Stimulated activated CD8-positive, alpha-beta memory T cell treated with anti-CD3 and anti-CD28 coated beads, Interleukin-12 subunit alpha, Interleukin-12 subunit beta, amount 100 ng/mL, for 1 hour (primary cell): ENCODE measurements at places on chromosomes 1 and 21.

GRCh38 chr1:197304638-197305200 lies 36.7 kb downstream of the CRB1 start:
- DNase-seq: no peak

GRCh38 chr1:201650623-201650933 lies 111.7 kb downstream of the NAV1 start:
- DNase-seq: no peak

GRCh38 chr1:34276606-34277005 lies 99.9 kb downstream of the C1orf94 start:
- no peak for DNase-seq

- DNase-seq: no peak
These were observed 1.2 kb downstream of the SARS1 start for GRCh38 chr1:109214695-109215623.

DNA sequence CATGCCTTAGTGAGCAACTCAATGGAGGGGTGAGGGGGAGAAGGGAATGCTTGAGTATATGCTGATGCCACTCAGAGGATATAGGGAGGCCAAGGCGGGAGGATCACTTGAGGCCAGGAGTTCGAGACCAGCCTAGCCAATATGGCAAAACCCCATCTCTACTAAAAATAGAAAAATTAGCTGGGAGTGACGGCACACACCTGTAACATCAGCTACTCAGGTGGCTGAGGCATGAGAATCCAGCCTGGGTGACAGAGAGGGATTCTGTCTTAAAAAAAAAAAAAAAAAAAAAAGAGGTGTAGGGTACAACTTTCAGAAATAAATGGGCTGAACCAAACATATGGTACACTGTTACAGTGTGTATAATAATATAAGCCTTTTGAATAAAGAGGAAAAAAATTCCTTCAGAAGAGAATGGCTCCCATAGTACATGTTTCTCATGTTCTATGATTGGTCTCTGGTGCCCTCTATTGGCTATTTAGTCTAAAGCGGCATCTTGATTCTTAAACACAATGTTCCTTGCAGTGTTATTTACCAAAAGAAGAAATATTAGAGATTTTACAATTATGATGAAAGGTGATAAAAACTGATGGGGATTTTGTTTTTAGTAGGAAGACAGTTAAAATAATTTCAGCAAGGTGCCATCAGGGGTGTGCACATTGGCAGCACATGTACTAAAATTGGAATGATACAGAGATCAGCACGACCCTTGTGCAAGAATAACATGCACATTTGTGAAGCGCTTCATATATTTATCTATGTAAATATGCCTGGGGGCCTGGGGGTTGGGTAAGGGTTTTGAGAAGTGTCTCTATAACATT lies 109.8 kb downstream of the PATJ start:
- DNase-seq: no peak

- DNase-seq: no peak
These were observed 30.8 kb downstream of the TFAP2E start for GRCh38 chr1:35603941-35604340.

DNA sequence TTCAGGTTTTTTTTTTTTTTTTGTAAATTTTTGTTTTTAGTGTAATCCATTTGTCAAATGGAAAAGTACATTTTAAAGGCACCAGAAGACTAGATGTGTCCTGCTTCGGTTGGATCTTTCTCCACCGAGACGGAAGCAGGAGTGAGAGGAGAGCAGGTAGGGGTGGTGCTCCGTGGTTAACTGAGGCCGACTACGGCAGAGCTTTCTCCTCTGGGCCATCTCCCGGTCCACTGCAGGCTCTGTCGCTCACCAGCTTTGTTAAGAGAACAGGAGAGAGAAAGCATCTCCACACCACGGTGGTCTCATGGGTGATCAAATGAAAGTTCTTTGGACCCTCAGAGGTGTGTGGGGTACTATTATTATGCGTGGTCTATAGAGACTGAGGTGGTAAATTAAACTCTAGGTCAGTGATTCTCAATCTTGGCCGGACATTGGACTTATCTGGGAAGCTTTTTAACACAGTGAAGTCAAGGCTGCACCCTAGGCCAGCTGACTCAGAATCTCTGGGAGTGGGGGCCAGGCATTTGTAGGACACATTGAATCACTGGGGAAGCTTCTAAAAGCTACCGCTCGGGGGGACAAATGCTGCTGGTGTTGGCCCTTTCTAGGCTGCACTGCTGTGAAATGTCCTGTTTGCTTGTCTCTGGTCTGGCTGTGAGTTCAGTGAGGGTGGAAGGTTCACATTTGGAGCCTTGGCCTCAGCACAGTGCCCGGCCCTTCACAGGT lies 25.0 kb downstream of the ABCA4 start:
- DNase-seq: no peak

GRCh38 chr1:118925651-118926050 lies 62.5 kb downstream of the TBX15 start:
- DNase-seq: no peak

DNA sequence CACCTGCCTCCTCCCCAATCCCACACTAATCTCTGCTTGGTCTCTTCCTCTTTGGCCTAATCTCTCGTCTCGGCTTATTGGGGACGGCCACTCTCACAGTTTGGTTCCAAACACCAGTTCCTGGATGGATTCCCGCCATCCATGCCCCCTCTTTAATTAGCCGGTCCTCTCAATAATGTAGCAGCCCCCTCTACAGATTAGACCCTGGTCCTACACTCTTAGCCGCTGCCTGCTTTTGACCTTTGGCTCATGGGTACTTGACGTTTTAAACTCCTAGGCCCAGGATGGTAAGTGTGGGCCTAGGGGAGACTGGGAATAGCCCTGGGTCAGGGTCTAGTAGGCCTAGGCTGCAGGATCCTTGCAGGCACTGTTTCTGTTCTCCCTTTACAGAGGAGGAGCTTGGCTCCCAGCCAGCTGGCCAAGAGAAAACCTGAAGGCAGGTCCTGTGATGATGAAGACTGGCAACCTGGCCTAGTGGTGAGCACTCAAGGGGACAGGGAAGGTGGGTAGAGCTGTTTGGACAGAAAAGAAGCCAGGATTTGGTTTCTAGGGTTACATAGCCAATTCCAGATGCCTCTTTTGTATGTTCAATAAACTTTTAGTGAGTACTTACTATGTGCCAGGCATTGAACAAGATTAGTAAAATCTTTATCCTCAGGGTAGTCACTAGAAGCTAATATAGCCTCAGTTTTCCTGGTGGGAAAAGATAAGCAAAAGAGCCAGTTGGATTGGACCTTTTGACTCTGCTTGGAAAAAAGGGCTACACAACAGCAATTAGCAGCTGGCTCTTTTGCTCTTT lies 758 bp downstream of the RAD54L start:
- no peak for DNase-seq

GRCh38 chr21:34298534-34299167 lies 65.2 kb upstream of the KCNE2 start:
- DNase-seq: no peak

GRCh38 chr1:58346036-58346355 lies 200.5 kb downstream of the OMA1 start:
- DNase-seq: no peak

GRCh38 chr1:178633056-178633455 lies 92.0 kb upstream of the RALGPS2 start:
- DNase-seq: no peak

DNA sequence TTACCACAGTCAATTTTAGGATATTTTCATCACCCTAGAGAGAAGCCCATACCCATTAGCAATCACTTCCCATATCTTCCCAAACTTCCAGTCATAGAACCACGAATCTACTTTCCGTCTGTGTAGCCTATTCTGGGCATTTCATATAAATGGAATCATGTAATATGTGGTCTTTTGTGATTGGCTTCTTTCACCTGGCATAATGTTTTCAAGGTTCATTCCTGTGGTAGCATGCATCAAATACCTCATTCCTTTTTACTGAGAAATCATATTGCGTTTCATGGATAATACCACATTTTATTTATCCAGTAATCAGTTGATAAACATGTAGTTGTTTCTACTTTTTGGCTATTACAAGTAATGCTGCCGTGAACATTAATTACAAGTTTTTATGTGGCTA lies 21.5 kb downstream of the DESI2 start:
- no peak for DNase-seq

DNA sequence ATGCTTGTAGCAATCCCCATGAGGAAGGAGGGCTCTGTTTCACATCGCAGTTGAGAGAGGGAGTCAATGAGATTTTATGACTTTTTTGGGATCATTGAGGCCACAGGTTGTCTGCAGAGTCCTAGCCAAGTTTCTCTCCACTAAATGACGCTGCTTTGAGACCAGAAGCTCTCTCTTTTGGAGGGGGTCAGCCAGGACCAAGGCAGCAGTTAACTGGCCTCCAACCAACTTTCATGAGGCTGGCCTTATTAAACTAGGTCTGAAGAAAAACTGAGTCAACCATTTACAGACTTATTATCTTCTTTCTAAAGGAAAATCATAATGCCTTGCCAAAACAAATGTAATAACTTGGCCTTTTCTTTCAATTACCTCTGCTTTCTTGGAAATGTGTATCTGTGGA lies 8.6 kb downstream of the WLS start:
- DNase-seq: no peak

DNA sequence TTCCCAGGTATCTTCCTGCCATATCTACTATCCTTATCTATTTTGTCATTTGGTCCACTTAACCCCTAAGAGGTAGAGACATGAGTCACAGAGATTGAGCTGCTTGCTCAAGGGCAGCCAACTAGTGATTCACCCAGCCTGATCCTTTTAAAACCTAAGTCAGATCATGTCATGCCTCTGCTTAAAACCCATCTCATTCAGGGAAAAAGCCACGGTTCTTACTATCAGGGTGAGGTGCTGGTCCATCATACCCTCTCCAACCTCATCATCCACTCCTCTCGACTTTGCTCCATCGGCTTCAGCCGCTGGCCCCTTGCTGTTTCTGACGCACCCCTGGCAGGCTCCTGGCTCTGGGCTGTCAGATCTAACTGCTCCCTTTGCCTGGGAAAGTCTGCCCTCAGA lies 14.4 kb upstream of the PPP1R15B start:
- DNase-seq: no peak

- no peak for DNase-seq
These were observed 127.8 kb downstream of the RGS7 start for GRCh38 chr1:241229216-241229615.

- DNase-seq: no peak
These were observed 10.0 kb downstream of the ITLN1 start for GRCh38 chr1:160874935-160875334.

- peak; percentile 45 for DNase-seq
These were observed 823 bp upstream of the SYF2 start for GRCh38 chr1:25232866-25233784.

DNA sequence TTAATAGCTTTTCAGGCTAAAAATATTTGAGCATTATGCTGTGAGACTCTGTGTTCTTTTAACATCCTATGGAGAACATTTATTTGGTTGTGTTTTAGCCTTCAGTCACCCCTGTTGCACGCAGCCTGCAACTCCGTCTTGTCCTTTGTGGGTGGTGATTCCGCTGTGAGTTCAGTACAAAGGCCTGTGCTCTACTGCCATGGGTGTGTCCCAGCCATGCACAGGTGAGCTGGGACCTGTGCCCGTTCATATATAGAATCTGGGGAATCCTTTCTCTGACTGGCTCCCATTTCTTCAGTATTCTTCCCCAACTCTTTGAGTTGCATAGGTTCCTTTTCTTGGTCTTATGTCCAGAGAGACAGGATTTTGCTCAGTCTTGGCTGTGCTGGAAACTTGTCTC lies 61.4 kb downstream of the ACTL8 start:
- DNase-seq: no peak

DNA sequence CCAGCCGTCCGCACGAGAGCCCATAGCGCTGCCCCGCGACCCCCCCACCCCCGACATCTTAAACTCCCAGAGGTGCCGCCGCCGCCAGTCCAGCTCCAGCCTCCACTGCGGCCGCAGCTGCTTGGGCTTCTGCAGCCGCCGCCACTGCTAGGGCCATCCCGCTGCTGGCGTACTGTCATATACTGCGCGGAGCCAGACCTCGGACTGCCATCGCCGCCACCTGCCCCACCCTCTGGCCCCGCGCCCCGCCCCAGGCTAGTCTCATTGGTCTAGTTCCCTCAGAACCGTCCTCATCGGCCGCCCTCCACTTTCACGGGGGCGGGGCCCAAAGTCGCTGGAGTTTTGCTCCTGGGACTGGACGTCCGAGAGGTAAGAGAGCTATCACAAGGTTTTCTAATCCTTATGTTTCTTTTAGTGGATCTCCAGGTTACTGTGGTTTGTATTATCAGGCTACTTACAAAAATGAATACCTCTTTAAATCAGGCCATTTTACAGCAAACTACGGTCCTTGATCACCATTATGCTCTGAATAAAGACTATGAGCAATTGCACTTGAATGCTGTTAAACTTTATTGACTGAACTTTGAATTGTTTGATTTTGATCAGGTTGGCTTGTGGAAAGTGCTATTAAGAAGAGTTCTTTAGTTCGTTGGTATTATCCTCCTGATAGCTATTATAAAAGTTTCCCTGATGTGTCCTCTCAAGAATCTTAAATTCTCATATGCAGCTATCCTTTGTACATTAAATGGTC lies 2.8 kb upstream of the CD1D start:
- DNase-seq: no peak

- no peak for DNase-seq
These were observed 98.5 kb downstream of the OSBPL9 start for GRCh38 chr1:51715369-51715768.

- DNase-seq: no peak
These were observed 6.4 kb downstream of the XCL1 start for GRCh38 chr1:168582688-168583336.

DNA sequence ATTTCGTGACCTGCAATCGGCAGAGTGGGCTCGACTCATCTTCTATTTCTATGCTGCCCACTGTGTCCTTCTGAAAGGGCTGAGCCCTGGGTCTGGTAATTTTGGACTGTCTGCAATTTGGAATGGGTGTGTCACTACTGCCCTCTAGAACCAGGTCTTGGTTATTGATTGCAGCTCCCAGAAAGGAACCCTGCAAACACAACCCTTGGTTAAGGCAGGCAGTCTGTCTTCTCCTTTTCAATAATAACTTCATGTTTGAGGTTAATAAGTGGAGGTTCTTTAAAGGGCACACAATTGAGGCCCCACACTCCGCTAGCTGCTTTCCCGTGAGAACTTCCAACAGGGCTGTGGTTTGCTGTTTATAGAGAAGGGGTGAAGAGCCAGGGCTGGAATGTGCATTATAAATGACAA lies 79.9 kb upstream of the LYST start:
- no peak for DNase-seq

DNA sequence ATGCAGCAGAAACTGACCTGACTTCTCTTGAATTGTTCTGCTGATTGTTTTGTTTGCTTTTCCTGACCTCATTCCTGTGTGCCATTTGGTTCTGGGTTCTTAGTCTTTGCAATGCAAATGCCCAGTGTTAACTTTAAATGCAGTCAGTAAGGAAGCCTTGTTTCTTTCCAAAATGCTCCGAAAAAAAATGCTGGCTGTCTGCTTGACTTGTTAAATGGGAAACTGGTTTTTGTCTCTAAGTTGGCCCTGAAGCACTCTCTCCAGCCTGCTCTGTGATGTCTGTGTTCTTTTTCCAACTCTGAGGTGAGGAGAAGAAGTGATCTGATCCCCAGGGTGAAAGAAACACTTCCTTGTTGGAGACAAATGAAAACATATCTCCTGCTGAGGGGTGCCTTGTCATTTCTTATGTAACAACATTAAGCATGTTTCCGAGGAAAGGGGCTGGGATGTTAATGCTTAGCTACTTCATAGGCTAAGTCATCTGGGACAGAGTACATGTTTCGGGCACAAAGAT lies 256.3 kb upstream of the ADGRL4 start:
- no peak for DNase-seq

- DNase-seq: no peak
These were observed 6.2 kb upstream of the BMP8A start for GRCh38 chr1:39485046-39485803.
